EL (cell line): ENCODE measurements at places on chromosomes 2 and 18.

GRCh38 chr2:147275943-147276342 is 568.9 kb upstream of the ACVR2A start:
- DNase-seq = no peak

DNA sequence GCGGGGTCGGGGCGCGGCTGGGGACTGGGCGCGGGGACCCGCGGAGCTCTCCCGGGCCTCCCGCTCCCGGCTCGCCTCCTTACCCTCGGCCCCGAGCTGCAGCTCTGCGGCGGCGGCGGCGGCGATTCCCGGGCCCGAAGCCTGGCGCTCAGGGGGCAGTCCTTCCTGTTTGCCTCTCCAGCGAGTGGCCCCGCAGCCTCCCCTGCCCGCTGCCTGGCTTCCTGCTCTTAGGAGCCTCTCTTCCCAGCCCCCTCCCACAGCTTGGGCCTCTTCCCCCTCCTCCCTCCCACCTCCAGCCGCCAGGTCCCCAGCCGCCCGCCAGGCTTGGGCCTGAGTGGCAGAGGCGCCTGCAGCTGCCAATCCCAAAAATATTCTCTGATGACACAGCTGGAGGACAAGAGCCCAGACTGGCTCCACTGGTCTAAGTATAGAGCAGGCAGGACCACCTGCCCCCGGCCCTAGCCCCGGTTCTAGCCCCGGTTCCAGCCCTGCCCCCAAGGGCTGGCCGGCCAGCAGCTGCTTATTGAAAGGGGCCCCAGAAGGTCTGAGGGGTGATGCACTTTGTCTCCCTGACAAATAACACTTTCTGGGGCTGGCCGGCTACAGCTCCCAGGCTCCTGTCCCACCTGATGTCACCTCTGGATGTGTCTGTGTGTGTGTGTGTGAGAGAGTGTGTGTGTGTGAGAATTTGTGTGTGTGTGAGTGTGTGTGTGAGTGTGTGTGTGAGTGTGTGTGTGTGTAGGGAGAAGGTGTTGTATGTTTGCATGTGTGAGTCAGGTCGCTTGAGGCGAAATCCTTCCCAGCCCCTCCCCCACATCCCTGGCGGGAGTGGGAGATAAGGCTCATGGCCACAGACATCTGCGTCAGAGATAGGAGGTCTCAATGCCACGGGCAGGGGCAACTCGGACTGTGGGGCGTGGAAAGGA is at the start of gene OBSL1:
TSS of gene OBSL1 (minus strand) at position 229 of the 926 bp plus-strand sequence. CDS start 307 bp downstream, outside the sequence.
- peak; percentile 80 for DNase-seq

DNA sequence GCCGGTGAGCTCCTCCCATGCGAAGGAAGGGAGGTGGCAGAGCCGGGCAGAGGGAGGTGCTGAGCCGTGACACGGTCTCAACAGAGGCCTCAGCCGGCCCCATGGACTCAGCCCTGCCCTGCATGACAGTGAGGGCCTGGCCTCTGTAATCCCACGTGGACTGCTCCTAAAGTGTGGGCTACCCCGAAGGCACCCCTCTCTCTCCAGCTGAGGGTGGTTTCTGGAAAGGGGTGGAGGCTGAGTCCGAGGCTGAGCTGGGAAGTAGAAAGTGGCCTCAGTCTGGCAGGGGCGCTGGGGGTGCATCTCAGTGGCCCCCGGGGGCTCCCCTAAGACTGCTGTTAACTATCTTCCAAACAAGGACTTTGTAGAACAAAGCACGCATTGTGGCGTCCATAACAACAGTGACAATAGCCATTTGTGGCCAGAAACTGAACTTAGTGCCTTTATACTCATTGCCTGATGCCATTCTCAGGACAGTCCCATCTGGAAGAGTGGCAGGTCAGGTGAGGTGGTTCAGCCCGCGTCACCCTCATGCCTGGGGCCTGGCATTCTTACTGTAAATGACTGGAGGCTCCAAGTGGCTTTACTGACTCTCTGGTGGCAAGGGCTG is 192.4 kb downstream of the TWIST2 start:
- DNase-seq = no peak

DNA sequence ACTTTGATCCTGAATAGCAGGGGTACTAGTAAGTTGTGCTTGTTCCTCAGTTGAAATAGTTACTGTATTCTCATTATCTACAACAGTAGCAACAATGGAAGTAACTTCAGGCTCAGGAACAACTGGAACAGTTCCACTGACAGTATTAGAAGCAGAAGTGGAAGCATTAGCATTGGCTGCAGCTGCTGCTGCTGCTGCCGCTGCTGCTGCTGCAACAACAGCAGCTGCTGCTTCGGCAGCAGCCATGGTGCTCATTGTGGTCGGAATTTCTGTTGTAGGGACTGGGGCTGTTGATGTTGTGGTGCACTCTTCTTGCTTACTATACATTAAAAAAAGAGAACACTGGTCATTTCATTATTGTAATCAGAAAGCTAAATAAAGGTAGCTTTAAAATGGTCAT is 40.8 kb downstream of the PRPF40A start:
- DNase-seq = no peak

- DNase-seq = no peak
Observed at GRCh38 chr2:60299179-60299578, 254.3 kb downstream of the BCL11A start.

DNA sequence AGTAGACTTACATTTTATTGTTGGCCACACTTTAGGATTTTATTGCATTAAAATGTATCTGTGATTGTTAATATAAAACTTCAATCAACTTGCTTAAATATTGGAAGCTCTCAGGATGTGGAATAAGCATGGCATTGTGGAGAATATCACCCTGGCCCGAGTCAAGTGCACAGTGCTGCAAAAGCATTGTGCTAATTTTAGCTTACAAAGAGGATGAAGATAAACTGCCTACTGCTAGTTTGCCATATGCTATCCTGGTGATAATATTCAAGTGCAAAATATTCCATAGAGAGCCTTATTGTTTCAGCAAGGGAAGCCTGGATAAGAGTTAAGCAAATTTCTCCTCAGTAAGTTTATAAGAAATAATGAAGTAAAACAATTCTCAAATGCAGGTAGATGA is 54.5 kb downstream of the MEIS1 start:
- no peak for DNase-seq

DNA sequence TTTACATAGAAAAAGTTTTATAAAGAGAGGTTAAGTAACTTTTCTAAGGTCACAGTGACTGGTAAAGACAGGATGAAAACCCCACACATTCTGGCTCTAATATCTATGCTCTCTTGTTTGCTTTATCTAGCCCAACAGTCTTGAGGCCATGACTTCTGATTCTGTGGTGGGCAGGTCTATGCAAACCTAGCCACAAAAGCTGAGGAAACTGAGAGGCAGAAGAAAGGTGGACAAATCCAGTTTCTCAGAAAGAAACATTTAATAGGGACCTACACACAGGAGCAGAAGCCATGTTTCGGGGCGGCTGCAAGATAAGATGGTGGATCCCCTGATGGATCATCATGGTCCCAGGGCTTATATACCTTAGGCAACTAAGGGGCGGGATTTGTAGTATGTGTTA is 21.8 kb downstream of the HSPD1 start:
- no peak for DNase-seq

- DNase-seq = no peak
Observed at GRCh38 chr2:194723446-194723845, 933.6 kb upstream of the SLC39A10 start.

- no peak for DNase-seq
Observed at GRCh38 chr18:40096675-40097074, 1858.4 kb upstream of the PIK3C3 start.

- peak; percentile 34 for DNase-seq
Observed at GRCh38 chr2:10188211-10188610, 65.7 kb downstream of the RRM2 start.

- DNase-seq = peak; percentile 6
Observed at GRCh38 chr2:32064021-32064601, 755 bp downstream of the SPAST start.

DNA sequence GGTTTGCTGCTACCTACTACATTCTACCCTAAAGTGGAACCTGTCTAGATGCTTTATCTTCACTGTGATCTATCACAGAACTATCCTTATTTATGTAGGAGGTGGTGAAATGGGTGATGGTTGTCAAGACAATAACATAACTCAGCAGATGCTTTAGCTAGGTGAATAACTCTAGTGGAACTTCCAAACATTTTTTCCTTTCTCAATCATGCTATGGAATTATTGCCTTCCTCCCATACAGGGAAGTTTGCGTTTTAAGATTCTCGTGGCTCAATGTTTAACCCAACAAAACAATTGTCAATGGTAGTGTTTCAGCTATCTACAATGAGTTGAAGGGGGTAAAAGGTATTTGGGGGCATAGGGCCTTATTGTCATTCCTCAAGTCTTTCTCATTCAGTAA is 82.6 kb upstream of the GLI2 start:
- DNase-seq = peak; percentile 35

GRCh38 chr2:224004105-224004695 is 34.9 kb downstream of the SERPINE2 start:
- DNase-seq = no peak

- peak; percentile 94 for DNase-seq
Observed at GRCh38 chr2:10447895-10448575, at the start of gene ODC1. Gene ODC1, minus strand, starts transcription at chr2:10448327. Its CDS starts 3,295 bp downstream, at chr2:10445032.

GRCh38 chr2:219719521-219719920 is 92.1 kb downstream of the SLC4A3 start:
- DNase-seq = no peak

GRCh38 chr2:120108049-120108448 is 95.2 kb downstream of the EPB41L5 start:
- DNase-seq = peak; percentile 70

DNA sequence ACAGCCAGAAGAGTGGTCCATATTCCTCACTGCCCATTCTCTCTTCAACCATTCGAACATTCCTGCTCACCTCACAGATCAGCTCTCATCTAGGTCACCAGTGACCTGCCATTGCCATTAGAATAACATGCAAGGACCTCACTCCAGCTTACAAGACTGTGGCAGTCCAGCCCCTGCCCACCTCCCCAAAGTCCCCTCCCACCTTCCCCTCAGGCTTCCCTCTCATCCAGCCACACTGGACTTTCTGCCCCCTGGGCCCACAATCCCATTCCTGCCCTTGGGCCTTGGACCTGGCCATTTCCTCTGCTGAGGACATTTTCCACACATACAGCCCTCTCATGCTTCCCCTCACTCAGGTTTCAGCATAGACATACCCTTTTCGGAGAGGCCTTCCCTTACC is 5.2 kb upstream of the TMEM177 start:
- DNase-seq = no peak
